ENCODE measurements at places on chromosomes 4 and X.

GRCh38 chr4:2371765-2372487 is 46.5 kb downstream of the ZFYVE28 start:
- no peak for DNase-seq

- DNase-seq, result peak; percentile 30
Observed at GRCh38 chrX:16022580-16023200, 100.7 kb upstream of the GRPR start.

- peak; percentile 4 for DNase-seq
Observed at GRCh38 chr4:41594432-41594831, 56.5 kb downstream of the LIMCH1 start.

DNA sequence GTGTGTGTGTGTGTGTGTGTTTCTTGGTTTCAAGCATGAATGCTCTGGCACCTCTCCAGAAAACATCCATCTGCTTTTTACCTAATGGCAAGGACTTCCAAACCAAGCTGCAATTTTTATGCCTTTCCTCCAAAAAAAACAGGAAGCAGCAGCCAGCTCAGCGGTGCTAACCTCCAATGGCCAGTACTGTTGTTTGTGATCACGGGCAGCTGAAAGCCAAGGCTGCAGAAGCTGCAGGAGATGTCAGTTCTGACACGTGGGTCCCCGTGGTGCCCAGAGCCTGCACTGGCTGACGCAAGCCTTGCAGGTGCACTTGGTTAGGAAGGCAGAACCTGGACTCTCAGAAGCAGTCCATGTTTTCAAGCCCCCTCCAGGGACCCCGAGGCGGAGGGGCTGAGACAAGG is 313.6 kb upstream of the DDX53 start:
- DNase-seq, result peak; percentile 44

DNA sequence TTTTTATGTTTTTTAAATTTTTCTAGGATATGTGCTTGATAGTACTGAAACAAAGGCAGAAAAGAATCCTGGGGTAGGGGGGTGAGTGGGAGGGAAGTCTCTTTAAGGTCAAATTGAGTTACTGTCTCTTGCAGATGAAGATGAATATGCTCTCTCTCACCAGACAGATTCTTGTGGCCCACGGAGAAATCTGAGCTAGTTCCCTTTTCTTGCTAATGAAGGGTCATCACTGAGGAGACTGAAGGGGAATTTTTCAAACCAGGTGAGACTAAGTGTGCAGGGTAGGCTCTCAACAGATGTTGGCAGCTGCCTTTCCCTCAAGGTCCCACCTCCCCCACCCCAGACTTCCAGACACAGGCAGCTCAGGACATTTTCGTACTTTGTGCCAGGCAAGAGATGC is 21.5 kb downstream of the FAM9C start:
- DNase-seq, result no peak

GRCh38 chrX:17944833-17945497 is 83.9 kb upstream of the RAI2 start:
- peak; percentile 2 for DNase-seq

DNA sequence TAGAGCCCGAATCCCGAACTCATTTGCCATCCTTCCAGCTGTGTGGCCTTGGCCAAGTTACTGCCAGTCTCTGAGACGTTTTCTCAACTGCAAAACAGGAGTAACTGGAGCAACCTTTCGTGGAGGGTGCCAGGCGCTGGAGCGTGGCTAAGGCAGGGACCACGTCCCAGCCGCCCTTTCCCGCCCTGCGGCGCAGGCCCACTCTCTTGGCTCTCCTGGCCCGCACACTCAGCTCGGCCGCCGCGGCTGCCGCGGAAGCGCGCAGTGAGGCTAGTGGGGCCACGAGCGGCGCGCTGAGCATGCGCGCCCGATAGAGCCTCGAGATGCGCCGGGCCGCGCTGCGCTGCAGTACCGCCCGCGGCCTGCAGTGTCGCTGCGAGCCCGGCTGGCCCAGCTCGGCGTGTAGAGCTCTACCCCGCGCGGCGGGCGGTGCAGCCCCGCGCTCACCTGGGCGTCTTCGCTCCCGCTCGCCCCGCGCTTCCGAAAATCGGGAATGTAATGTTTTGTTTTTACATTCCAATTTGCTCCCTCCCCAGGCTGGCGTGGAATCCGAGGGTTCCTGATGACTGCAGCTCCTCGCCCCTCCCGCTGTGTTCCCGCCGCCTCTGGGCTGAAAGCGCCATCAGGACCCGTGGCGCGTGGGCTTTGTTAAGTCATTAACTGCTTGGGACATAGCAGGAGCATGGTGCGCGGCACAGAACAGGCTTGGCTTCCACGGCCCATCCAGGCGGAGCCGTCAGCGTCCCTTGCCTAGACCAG is 4.0 kb upstream of the ZNF518B start:
- peak; percentile 69 for DNase-seq

GRCh38 chr4:118254368-118254767 is 98.4 kb downstream of the PRSS12 start:
- DNase-seq, result no peak

DNA sequence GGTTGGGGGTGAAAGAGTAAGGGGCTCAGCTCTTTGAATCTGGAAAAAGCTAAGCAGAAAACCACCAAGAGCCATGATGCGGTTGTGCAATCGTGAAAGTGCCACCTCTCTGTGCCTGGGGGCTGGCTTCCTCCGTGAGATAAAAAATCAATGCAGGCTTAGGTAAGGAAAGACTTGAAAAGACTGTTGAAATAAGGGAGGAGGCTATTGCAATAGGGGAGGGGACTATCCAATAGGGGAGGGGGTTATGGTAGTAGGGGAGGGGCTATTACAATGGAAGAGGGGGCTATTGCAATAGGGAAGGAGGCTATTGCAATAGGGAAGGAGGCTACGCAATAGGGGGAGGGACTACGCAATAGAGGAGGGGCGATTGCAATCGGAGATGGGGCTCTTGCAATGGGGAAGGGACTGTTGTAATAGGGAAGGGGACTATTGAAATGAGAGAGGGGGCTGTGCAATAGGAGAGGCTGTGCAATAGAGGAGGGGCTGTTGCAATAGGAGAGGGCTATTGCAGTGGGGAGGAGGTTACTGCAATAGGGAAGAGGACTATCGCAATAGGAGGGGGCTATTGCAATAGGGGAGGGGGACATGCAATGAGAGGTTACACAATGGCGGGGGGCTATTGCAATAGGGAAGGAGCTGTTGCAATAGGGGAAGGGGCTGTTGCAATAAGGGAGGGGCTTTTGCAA is 162.3 kb upstream of the PSAPL1 start:
- DNase-seq, result no peak

All from adipocyte (in vitro differentiated cells).